COLO829 (cell line): ENCODE measurements at places on chromosomes 4 and X.

GRCh38 chrX:68978255-68978654, 149.4 kb downstream of the EFNB1 start:
- DNase-seq, result no peak

- DNase-seq, result peak; percentile 59
Observed at GRCh38 chrX:9610771-9611392, 146.0 kb downstream of the TBL1X start.

GRCh38 chrX:121987163-121987562, 939.8 kb downstream of the GLUD2 start:
- no peak for DNase-seq

- DNase-seq, result no peak
Observed at GRCh38 chrX:150084496-150085229, 146.4 kb upstream of the EOLA2 start.

GRCh38 chr4:145960012-145960411, 21.4 kb upstream of the ZNF827 start:
- no peak for DNase-seq

GRCh38 chr4:187270154-187270553, 546.5 kb upstream of the FAT1 start:
- no peak for DNase-seq

GRCh38 chr4:136865526-136865925, 666.8 kb downstream of the PCDH18 start:
- DNase-seq, result no peak

GRCh38 chr4:13731019-13731418, 103.5 kb upstream of the BOD1L1 start:
- no peak for DNase-seq

DNA sequence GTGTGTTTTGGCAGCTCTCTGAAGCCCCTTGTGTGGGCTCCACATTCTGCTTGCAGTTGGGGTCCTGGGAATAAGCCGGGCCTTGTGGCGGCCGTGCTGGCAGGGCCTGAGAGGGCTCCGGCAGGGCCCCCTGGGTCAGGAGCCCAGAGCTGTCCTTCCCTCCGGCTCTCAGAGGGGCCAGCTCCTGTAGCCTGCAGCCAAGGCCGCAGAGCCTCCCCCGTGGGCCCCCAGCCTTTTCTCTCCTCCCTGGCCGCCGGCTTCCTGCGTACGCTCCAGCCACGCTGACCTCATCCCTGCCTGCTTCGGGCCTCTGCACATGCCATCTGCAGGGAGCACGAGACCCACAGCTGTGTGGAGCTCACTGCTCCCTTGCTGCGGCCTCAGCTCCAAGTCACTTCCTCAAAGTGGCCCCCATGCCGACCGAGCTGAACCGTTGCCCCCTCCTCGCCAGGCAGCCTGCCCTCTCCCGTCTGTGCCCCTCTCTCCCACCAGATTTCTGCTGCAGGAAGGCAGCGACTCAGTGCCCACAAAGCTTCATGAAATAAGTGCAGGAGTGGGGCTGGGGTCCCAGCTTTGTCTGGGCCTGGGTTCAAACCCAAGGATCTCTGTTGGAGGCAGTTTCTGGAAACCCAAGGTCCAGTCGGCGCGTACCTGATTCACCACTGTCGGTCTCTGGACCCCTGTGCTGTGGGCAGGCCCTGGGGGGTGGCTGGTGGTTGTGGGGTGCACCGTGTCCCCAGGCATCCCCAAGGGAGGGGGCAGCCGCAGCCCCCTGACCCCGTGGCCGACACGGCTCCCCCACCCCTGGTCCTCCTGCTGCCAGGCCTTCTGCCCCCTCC, 57.1 kb upstream of the NKX1-1 start:
- DNase-seq, result no peak

DNA sequence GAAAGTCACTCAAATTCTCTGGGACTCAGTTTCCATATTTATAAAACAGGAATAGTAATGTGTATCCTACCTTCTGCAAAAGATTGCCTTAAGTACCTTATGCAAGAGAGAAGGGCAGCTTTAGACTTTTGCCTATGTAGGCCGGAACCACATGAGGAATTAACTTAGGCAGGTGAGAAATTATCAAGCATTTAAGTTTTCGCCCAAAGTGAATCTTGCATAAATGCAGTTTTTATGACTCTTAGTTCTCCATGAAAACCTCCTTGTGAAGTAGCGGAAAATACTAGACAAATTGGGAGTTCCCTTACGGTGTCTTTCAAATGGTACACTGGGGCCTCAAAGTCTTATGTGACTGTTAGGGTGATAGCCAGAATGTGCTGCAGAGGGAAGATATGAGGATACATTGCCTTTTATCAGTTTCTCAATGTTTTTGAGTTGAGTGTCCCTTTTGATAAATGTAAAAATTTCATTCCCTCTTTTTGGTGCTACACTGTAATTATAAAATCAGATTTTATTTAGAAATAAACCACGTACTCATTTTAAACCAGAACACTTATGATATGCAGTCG, 2.6 kb downstream of the SH2D1A start:
- DNase-seq, result no peak

GRCh38 chrX:15911734-15912550, 57.3 kb upstream of the AP1S2 start:
- DNase-seq, result no peak

DNA sequence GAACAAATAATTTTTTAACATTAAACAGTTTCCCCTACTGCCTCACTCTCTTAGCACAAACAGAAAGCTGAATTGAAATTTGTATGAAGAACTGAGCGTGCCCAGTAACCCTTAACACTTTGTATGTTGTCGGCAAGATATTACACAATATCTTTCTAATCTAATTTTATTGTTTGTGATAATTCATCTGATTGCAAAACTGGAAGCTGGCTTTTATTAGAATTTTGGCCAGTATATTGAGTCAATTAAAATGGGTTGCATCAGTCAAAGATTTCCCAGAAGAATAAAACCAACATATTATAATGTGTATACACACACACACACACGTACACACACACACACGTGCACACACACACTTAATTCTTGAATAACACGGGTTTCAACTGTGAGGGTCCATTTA, 2332.1 kb downstream of the PCDH7 start:
- no peak for DNase-seq

- no peak for DNase-seq
Observed at GRCh38 chrX:78687586-78687985, 28.5 kb upstream of the RTL3 start.

- DNase-seq, result no peak
Observed at GRCh38 chr4:26753617-26754016, 107.0 kb upstream of the STIM2 start.

- DNase-seq, result peak; percentile 82
Observed at GRCh38 chr4:186693159-186693815, 30.4 kb downstream of the FAT1 start.

- peak; percentile 50 for DNase-seq
Observed at GRCh38 chrX:44162964-44163475, 180.5 kb downstream of the EFHC2 start.

DNA sequence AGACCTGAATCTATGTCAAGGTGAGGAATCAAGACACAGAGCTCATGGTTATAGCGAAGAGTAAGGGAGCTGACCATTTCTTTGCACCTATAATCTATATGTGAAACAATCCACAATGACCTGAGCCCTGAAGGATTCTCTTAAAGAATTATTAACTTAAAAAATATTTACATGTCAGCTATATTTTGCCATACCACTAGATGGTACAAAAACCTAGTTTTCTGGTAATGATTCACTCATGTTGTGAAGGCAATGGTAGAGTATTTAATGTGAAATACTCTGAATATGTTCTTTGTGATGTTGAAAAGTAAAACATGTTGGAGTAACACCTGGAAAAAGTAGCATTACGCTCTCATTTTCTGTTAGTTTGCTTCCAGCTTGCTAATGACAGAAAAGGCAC, 40.0 kb downstream of the VGLL1 start:
- no peak for DNase-seq

- DNase-seq, result peak; percentile 77
Observed at GRCh38 chrX:13223868-13224567, 95.8 kb downstream of the ATXN3L start.

GRCh38 chr4:126647320-126647719, 985.4 kb upstream of the INTU start:
- no peak for DNase-seq

DNA sequence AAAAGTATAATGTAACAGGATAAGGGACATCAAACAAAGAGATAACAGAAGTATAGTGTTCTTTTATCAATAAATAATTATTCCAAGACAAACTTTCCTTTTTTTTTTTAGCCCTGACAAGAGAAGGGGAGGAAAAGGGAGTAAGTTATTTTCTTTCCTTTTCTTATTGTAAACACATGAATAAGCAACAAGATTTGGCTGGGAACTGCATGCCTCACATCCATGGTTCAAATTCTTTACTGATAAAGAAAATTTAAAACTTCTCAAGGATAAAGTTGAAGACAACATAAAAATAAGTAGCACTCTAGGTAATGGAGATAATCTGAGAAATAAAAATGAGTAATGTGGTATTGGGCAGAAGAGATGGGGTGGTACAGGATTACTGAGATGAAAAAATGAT, 71.6 kb downstream of the NEK1 start:
- DNase-seq, result no peak

GRCh38 chr4:338759-339097, 1.1 kb downstream of the ZNF141 start:
- DNase-seq, result no peak
